ENCODE measurements at places on chromosomes 7 and 10.

GRCh38 chr7:26054386-26054785 is 97.6 kb upstream of the NFE2L3 start:
- DNase-seq = no peak

DNA sequence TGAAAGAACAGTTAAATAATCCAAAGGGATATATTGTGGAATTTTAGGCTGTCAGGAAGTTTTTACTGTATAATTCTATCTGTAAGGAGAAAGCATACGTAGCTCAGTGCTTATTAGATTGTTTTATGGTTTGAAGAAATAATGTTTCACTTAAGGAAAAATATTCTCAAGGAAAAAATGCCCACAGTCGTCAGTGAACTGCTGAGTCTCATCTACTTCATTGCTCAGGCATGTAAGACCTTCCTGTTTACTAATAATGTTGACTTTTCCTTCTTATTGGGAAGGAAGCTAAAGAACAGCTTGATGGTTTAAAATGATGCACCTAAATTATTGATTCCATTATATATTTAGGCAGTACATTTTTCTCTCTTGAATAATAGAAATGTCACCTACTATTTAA is 304.2 kb downstream of the SDK1 start:
- no peak for DNase-seq

- no peak for DNase-seq
Measured at GRCh38 chr7:93910076-93910994, 4.0 kb downstream of the GNGT1 start.

DNA sequence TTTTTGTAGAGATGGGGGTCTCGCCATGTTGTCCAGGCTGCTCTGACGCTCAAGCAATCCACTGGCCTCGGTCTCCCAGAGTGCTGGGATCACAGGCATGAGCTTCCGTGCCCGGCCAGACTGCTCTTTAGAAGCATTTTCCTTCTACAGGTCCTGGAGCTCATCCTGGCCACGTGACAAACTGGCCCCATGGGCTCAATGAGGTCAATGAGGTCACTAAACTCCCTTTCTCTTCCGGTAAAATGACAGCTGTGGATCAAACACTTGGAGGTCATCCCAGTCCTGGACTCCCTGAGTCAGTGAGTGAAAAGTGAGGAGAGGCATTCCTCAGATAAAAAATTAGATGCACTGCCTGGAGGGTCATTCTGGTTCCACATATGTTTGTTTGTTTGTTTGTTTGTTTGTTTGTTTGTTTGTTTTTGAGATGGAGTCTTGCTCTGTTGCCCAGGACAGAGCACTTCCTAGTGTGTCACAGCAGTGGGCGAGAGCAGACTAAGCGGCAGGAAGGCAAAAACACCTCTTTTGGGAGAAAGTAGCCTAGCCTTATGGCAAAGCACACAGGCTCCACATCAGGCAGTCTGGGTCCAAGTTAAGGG is 134.9 kb downstream of the TNS3 start:
- DNase-seq = no peak

GRCh38 chr7:16846601-16847165 is 35.1 kb downstream of the AGR3 start:
- no peak for DNase-seq

GRCh38 chr10:30491204-30491915 is 57.4 kb downstream of the MAP3K8 start:
- DNase-seq = no peak

DNA sequence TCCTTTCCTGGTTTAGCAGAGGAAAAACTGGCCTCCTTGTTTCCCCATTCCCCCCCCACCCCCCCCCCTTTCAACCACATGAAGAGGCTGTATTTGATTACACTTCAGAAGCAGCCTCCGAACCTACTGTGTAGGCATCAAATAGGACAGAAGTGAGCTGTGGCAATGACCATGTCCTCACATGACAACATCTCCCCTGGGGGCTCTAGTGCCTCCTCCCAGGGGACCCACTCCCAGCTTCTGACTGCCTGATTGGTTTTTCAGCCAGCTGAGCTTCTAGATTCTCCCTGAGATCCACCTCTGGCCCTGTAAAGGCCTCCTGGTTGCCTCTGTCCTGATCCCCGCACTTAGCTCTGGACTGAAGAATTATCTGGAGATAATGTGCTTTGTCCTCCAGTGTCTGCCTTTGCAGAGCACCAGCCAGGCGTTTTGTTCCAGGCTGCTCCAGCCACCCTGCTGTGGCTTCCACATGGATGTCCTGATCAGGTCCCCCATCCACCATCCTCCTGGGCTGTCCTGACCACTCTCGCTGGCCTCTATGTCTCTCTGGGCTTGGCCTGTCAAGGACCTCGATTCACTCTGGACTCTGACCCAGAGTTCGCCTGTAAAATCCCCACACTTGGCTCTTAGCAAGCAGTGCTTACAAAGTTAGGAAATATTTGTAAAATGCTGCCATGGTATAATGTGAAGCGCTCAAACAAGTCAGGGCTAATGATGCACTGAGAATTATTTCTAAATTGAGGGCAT is 42.4 kb upstream of the TOMM7 start:
- no peak for DNase-seq

DNA sequence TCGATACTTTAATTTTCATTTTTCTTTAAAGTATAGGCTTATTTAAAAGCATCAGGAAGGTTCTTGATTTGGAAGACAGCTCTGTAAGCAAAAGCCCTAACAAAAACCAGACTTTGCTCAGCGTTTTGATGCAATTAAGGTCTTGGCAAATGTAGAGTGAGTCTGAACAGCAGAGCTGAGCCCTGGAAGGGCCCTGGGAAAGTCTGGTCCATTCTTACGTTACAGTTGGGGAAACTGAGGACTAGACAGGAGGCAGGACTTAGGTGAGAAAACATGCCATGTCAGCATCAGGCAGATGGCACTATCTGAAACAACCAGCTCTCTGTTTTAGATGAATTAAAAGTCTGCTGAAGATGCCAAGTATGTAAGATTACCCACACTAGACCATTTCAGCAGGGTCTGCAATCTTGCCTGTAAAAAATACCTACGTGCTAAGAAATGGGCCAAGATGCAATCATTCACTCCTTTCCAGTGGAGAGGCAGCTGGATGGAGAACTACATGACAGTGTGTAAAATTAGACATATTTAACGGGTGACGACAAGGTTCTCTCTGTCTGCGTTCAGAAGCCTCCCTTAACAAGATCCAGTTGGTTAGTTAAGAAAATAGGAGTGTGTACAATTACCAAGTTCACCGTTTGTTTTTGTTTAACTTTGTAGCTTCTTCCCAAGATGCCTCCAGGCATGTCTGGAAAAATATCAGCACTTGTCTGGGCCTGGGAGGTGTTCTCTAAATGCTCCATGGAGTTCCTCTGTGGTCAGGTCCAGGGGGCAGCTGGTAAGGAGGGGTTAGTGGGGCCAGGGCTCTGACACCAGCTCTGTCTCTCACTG is 502.3 kb upstream of the ZMIZ1 start:
- DNase-seq = no peak

- no peak for DNase-seq
Measured at GRCh38 chr7:17523813-17524739, 225.6 kb downstream of the AHR start.

- DNase-seq = no peak
Measured at GRCh38 chr7:94382132-94382531, 12.6 kb upstream of the COL1A2 start.

DNA sequence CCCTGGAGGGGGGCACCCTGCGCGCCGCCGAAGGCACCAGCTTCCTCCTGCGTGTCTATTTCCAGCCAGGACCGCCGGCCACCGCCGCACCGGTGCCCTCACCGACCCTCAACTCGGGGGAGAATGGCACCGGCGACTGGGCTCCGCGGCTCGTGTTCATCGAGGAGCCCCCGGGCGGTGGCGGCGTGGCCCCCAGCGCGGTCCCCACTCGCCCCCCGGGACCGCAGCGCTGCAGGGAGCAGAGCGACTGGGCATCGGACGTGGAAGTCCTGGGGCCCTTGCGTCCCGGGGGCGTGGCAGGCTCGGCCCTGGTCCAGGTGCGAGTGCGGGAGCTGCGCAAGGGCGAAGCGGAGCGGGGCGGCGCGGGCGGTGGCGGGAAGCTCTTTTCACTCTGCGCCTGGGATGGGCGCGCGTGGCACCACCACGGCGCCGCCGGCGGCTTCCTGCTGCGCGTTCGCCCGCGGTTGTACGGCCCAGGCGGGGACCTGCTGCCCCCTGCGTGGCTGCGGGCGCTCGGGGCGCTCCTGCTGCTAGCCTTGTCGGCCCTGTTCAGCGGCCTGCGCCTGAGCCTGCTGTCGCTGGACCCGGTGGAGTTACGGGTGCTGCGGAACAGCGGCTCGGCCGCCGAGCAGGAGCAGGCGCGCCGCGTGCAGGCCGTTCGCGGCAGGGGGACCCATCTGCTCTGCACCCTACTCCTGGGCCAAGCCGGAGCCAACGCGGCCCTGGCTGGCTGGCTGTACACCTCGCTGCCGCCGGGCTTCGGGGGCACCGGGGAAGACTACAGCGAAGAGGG is 594 bp downstream of the CNNM1 start:
- DNase-seq = no peak

- DNase-seq = no peak
Measured at GRCh38 chr7:25562673-25563182, 334.4 kb upstream of the NPVF start.

DNA sequence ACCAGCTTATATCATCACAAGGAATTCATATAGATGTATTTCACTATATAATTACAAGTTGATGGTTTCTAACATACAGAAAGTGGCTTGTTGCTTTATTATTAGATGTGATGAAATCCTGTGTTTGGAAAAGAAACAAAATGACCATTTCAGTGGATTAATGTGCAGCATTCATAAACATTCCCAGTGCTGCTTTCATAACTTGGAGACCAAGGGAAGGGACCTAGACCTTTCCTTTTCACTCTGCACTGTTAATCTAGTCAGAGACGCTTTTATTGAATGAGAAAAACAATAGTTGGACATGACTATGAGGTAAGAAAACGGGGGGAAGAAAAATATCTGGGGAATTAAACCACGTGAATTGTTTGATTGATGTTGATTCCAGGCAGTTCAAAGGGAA is 160.0 kb downstream of the HDAC9 start:
- no peak for DNase-seq

Data from stimulated activated CD4-positive, alpha-beta T cell treated with anti-CD3 and anti-CD28 coated beads, TNF-alpha, amount 100 ng/mL, for 48 hours (primary cell).